Activated T-helper 1 cell treated with Interleukin-2 at 50 U/mL for 16 hours (primary cell): ENCODE measurements at places on chromosomes 1 and 21.

DNA sequence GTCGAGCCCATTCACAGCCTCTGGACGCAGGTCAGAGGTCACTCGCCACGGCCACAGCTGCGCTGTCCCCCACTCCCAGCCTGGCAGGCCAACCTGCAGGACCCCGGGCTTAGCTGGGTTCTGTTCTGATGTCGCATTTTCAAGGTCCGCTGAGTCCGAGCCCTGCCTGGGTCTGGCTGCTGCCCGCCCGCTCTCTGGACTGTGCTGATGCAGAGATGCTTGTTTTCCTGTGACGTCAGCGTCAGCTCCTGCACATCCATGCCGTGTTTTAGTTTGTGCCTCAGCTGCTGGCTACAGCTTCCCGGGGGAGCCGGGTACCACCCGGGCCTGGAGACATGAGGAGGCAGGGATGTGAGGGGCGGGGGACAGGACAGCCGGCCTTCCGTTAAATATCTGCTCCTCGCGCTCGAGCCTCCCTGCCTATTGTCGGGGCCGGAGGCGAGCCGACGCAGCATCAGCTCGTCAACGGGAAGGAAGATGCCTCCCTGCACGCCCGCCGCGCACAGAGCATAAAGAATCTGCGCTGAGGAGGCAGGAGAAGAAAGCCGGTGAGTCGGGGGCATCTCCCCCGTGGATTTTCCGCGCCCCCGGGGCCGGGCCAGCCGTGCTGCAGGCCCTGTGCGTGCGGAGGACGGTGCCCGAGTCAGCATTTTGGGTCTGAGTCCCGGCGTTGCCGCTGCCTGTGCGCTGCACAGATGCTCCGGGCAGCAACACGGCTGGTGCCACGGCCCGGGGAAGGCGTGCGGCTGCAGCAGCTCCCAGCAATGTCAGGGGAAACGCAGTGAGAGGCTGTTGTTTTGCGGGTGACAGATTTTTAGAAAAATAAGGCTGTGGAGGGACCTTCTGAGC lies 23.4 kb downstream of the PRKCZ start:
- no peak for DNase-seq

DNA sequence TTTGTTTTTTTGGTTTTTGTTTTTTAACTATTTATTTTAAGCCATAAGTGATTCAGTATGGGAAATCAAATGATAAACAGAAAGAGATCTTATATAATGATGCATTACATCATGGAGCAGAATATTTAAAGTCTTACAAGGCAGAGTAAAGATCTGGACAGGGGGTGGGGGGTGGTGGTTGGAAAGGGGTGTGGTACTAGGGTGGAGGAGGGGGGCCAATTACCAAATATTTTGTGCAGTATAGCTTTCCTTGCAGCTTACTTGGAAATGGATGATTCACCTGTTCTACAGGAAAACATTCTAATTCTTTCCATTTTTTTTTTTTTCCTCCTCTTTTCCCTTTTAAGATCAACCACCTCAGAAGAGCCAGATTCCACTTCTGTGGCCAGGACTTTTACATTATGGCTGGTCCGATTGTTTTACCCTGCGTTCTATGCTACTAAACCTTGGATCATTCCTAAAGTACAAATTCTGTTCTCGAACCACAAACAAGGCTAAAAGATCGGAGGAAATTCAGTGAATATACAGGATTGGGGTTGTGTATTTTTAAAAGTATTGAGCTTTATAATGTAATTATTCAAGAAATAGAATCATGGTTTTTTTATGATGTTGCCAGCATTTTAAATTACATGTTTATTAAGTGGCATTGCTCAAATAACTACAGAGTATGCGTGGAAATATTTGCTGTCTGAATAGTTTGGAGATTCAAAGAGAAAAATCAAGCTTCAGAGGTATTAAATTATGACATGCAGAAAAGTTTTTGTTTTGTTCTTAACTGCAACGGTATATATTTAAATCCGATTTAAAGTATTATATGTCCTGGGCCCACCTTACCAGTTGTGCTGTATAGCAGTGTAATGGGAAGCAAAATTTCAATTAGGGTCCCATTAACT lies 859.5 kb downstream of the USP25 start:
- no peak for DNase-seq

- DNase-seq = no peak
Observed at GRCh38 chr1:40898431-40898901, 36.3 kb upstream of the CITED4 start.

- DNase-seq = no peak
Observed at GRCh38 chr1:166969074-166969677, 6.2 kb downstream of the ILDR2 start.

DNA sequence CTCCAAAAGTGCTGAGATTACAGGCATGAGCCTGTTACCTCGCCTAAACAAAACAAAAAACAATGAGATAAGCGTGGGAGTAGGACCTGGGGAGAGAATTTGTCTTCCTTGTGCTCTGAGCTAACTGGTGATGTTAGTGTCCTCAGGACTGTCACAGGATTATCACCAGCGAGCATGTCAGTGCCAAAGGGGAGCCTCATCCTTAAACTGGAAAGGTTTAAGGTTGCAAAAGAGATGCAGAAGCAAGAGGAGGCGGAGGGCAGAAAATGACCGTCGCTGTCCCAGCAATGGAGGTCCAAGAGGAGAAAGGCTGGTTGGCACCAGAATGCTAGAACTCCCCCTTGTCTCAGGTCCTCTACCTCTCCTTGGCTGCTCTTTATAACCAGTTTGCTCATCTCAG lies 3.9 kb downstream of the SYPL2 start:
- DNase-seq = no peak

GRCh38 chr21:28393279-28393678 lies 599.4 kb downstream of the LTN1 start:
- DNase-seq = no peak

DNA sequence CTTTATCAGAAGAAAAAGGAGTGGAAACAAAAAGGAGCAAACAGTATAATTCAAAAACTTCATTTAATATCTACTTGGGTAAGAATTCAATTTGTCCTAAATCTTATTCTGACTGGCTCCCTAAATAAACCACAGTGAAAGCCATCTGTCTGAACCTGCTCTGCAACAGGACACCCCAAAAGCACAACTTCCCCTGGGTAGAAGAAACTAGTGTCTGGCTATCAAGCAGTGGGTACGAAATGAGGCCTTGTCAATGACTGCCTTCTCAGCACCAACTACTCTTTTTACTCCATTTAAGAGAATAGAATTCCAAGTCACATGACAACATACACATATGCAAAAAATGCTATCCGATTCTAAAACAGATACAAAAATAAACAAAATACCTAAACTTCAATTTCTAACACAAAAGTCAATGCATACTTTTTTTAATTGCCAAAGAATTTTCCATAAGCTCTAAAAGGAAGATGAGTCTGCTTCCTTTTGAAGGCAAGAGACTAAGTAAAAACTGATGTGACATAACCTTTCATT lies 206.8 kb downstream of the SLC45A1 start:
- no peak for DNase-seq

DNA sequence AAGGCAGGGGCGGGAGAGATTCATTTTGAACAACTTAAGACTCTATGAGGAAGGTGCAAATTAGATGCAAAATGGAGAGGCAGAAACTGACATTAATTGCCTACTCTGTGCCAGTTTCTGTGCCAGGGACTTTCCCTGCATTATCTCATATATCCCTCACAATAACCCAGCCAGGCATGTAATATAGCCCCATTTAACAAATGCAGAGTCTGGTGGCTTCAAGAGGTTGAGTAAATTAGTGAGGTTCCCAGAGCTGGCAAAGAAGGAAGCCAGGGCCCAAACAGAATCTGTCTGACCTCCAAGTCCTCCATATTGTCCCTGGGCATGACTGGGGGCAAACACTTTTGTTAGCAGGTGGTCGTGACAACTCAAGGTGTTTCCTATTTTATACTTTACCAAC lies 199.8 kb downstream of the ASTN1 start:
- DNase-seq = no peak

DNA sequence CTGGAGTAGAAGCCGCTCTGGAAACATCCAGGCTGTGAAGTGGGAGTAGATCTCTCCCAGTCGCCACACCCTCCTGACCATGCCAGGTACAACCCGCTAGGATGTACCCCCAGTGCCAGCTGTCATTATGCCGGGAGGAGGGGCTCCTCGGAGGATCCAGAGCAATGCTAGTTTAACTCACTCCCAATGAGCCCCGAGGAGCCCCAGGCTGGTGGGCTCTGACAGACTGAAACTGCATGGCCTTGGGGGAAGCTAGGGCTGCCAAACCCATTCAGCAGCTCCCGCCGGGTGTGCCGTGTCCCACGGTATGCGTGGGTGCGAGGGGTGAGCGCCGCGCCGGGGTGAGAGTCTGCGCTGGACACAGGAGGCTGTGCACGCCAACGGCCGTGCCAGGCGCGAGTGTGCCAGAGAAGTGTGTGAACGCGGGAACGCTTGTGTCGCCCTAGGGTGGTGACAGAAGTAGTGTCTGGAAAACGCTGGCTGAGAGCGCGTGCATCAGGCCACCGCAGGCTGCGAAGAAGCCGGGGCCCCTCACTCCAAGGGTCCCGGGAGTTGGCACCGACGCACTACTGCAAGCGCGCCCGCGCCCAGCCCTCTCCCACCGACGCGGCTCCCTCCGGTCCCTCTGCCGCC lies 177.1 kb upstream of the EDN2 start:
- no peak for DNase-seq

- DNase-seq = no peak
Observed at GRCh38 chr1:221192055-221192454, 312.8 kb downstream of the HLX start.

- DNase-seq = no peak
Observed at GRCh38 chr1:38213646-38214434, 167.2 kb upstream of the POU3F1 start.

DNA sequence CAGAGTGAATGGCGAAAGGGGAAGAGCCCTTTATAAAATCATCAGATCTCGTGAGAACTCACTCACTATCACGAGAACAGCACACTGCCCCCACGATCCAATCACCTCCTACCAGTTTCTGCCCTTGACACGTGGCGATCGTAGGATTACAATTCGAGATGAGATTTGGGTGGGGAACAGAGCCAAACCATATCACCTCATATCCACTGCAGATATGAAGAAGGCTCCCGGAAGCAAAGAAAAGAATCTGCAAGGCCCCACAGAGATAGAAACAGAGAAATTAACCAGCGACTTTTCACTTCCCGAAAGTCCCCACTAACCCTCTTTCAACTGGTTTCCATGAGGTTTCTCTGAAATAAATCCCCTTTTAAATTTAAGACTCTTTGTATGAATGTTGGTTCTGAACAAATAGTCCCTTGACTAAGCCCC lies 86.2 kb upstream of the IRF2BP2 start:
- no peak for DNase-seq

DNA sequence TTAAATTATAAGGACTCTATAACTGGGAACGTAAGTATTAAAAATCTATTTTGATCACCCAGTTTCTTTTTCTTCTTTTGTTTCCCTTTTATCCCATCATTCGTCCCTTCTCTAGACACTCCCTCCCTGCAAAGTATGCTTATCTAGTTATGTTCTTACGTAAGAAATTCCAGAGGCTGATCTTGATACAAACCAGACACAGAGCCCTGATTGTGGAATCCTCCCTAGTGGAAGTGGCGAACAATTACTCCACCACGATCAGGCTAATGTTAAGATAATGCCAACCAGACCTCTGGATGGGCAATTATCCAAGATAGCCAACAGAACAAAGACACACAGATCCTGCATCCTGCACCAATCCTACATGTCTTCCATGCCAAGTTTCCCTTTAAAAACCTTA lies 1557.4 kb downstream of the PLA2G4A start:
- no peak for DNase-seq

- DNase-seq = no peak
Observed at GRCh38 chr1:210684466-210685294, 356.0 kb downstream of the HHAT start.

- no peak for DNase-seq
Observed at GRCh38 chr21:46362946-46363345, 39.0 kb downstream of the PCNT start.

GRCh38 chr1:27007909-27008582 lies 4.6 kb downstream of the TENT5B start:
- no peak for DNase-seq

DNA sequence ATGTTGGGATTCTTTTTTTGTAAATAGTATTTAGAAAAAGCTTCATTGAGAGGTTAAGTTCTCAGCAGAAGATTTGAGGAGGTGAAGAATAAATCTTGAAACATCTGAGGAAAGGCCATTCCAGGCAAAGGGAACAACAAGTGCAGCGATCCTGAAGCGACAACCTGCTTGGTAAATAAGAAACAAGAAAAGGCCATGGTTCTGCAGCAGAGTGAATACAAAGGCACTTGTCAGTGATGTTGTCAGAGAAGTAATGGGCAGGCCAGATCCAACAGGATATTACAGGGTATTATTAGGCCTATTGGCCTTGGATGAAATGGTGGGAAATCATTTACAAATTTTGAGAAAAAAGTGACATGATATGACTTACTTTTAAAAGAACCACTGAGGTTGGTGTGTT lies 960.0 kb downstream of the PLA2G4A start:
- no peak for DNase-seq

GRCh38 chr1:212021563-212021962 lies 13.8 kb downstream of the INTS7 start:
- no peak for DNase-seq

- DNase-seq = no peak
Observed at GRCh38 chr1:119080586-119080985, 59.9 kb downstream of the WARS2 start.

DNA sequence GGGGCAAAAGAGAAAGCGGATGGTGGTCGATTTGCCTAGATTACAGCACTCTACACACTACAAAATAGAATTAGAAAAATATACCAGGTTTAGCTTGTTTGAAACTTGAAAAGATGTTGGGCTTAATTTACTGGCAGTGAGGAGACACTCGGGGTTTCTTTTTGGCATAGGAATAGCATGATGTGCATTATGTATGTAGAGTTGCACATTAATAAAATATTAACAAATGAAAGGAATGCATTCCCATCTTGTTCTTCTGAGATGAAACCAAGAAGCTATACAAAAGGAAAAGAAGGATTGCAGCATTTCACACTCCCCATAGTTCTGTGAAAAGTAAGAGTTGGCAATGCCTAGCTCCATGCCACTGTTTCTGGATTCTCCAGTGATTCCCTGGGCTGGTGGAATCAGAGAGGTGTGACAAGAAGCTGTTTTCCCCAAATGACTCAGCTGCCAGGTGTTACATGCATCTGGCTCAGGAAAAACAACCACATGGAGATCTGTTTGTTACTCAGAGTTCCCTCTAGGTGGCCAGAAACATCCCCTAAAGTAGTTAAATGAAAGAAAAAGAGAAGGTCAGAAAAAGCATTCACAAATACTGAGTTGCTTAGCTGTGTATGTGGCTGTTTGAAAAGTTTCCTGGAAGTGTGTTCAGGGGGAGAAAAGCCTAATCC lies 115.6 kb downstream of the UCK2 start:
- no peak for DNase-seq

DNA sequence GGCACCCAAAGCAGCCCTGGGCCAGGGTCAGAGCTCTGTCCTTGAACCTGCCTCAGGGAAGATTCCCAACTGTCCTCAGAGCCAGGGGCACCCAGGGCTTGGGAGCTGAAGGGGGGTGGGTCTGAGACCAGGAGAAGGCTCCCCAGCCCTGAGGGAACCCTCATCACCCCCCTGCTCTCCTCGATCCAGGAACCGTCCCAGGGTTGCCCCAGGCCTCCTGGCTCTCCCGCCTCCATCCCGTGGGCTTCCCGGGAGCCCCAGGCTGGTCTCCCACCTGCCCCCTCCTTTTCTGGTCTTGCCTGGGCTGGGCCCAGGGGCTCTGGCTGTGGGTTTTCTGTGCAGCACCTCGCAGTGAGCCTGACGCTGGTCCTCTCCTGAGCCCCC lies 6.7 kb upstream of the SAMD11 start:
- DNase-seq = no peak
